ENCODE measurements at places on chromosomes 1 and 21.

GRCh38 chr1:20660847-20661206, 342 bp downstream of the DDOST start:
- DNase-seq, result no peak

GRCh38 chr1:61135291-61135690, 52.9 kb downstream of the NFIA start:
- no peak for DNase-seq

- DNase-seq, result no peak
Measured at GRCh38 chr1:57019236-57019839, 53.5 kb upstream of the C8B start.

DNA sequence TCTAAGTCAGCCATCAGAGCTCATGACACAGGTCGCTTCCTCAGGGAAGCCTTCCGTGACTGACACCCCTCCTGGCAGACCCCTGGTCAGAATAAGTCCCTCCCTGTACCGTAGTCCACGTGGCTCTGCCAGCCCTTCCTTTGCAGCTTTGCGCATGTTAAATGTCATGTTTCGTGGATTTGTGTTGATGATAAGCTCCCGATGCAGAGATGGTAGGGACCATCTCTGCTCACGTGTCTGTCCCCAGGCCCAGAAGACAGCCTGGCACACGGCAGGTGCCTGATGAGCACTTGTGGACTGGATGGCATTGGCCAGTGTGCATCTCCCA, 75.9 kb downstream of the DHRS3 start:
- no peak for DNase-seq

DNA sequence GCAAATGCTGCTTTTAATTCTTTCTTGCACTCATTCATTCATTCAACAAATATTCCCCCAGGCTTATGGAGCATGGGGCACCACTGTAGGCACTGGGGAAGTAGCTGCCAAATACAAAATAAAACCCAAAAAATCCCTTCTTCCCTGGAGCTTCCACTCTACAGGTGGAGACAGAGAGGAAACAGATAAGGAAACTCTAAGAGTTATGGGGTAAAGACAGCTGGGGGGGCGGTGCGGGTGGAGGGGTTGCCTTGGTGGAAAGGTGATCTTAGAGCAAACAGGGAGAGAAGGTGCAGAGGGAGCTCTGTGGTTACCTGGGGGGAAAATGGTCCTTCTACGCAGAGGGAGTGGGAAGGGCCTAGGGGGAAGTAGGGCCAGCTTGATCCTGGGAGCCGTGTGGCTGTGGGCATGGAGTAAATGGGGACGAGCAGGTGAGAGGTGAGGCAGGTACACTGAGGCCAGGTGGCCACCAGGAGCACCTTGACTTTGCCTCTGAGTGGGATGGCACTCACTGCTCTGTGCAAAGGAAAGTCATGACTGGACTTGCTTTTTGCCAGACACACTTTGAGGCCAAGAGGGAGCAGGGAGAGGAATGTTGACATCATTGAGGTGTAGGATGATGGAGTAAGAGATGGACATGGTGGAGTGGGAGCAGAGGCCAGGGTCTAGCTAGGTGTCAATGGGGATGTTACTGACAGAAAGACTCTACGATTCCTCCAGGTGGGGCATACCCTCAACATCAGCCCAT, 152.0 kb downstream of the ETS2 start:
- no peak for DNase-seq

GRCh38 chr1:13730291-13730690, 30.3 kb downstream of the PRDM2 start:
- no peak for DNase-seq

DNA sequence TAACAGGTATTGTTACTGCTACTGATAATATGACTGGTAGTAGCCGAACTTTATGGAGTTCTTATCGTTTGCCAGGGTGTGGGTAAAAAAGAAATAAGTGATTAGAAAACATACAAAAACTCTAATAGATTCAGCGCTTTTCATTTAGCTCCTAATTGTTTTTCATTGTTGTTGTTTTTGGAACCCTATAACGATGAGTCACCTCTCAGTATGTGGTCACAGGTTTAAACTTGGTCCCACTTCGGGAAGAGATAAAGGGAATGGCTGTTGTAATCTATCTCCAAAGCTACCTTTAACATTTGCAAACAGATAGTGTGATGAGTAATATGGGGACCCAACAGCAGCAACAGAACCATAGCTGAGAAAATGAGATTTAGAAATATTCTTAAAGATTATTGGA, 62.7 kb upstream of the BCL10 start:
- no peak for DNase-seq

- no peak for DNase-seq
Measured at GRCh38 chr21:29367335-29367734, 68.6 kb downstream of the BACH1 start.

DNA sequence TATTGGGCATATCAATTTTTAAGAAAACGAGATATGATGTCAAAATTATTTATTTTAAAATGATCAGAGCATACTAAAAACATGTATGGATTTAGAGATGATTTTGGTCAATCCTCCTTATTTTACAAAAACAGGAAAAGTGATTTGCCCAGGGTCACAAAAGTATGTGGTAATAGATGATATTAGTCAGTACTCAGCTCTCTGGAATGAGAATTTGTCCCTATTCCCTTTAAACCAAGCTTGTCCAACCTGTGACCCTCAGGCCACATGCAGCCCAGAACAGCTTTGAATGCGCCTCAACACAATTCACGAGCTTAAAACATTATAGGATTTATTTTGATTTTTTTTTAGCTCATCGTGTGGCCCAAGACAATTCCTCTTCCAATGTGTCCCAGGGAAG, 104.7 kb downstream of the AKT3 start:
- no peak for DNase-seq

GRCh38 chr1:2906620-2907019, 105.1 kb upstream of the TTC34 start:
- no peak for DNase-seq

DNA sequence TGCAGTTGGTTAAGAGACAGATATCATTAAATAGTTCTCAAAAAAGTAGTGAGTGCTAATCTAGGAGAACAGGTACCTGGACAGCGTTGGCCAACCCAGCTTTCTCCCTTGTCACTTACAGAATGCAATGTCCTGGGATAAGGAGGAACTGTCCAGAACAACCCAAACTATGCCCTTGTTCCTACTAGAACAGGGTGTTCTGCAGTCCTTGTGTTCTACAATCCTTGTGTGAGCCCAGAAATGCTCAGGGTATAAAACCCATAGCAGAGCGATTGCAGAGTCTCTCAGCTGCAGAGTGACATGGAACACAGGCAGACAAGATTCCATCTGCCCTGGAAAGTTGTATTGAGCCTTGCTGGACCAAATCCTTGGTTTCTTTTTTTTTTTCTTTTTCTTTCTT, 83.5 kb upstream of the VANGL1 start:
- no peak for DNase-seq

DNA sequence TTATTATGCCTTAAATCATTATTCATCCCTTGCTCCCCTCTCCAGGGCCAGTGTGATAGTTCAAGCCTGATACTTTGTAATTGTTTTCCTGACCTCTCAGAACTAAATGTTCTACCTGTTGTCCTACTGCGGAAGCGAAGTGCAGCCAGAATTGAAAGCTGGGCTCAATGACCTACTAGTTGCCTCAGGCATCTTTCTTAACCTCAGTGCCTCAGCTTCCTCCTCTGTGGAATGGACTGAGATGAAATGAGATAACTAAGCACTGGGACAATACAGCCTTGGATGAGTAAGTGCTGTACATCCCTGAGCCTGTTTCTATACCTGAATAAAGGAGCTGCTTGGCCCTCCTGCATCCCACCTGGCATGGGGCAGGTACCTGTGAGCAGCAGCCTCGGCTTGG, 26.4 kb downstream of the COL16A1 start:
- DNase-seq, result no peak

GRCh38 chr1:192639607-192640368, 3.8 kb downstream of the RGS13 start:
- DNase-seq, result no peak

DNA sequence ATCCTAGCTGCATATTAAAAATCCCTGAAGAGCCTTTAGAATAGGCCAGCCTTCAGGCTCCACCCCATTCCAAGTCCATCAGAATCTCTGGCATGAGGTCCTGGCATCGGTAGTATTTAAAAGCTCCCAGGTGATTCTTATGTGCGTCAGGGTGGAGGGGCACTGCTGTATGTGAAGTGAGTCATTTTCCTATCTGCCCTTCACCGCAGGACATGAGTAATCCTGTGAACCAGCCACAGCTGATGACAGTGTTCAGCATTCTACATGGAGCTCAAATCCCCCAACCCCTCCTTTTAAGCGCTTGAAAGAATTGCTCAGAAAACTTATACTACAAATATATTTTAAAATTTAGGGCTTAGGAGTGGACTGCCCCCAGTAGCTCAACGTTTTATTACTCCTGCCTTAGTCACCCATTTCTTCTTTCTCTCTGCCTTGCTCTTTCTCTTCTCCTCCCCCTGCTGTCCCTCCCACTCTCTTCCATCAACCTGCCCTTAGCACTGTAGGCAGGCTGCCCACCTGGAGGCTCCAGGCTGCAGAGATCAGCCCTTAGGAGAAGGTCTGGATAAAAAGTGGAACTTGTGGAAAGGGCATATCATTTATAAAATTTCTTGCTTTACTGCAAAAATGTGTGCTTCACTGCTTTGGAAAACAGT, 73.8 kb upstream of the ZNF281 start:
- peak; percentile 9 for DNase-seq

DNA sequence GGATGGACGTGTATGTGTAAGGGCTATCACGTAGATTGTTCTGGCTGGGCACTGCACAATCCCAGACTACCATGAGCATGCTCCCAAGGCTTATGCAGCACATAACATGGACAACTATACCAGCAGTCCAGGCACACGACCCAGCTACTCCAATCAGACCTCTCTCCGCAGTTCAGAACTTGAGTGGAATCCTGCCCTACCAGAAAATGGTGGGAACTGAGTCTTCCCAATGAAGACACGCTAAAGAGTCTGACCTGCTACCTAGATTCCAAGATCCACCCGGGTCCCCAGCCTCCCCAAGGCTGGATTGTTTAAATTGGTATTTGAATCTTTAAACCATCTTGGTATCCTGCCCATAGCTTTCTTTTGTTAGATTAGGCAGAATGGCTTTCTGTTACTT, 251.3 kb upstream of the KAZN start:
- no peak for DNase-seq

- DNase-seq, result no peak
Measured at GRCh38 chr21:31991356-31992331, 118.8 kb downstream of the HUNK start.

- no peak for DNase-seq
Measured at GRCh38 chr1:225825078-225825477, 15.2 kb downstream of the EPHX1 start.

GRCh38 chr1:81430955-81431623, 369.6 kb upstream of the ADGRL2 start:
- no peak for DNase-seq

DNA sequence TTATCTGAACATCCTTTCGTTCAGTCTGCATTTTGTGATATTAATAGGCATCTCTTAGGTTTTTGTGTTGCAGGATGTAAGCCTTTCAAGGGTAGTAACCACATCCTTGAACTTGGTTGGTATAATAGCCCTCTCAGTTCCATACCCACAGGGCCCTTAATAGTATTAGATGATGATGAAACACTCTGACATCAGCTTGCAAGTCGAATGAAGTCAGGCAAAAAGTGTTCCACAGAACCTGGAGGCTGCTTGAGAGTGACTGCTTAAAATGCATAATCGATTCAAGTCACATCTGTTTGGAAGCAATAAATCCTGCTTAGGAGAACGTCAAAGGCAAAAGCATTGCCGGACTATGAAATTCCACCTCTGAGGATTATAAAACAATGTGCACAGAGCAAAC, 415.6 kb upstream of the KAZN start:
- no peak for DNase-seq

- no peak for DNase-seq
Measured at GRCh38 chr1:186194107-186194756, 180.8 kb downstream of the TPR start.

GRCh38 chr1:44327679-44328491, 27.2 kb downstream of the ERI3 start:
- no peak for DNase-seq

GRCh38 chr21:38753557-38753971, 52.2 kb upstream of the ETS2 start:
- no peak for DNase-seq

- no peak for DNase-seq
Measured at GRCh38 chr1:29858646-29859045, 622.3 kb downstream of the PTPRU start.

DNA sequence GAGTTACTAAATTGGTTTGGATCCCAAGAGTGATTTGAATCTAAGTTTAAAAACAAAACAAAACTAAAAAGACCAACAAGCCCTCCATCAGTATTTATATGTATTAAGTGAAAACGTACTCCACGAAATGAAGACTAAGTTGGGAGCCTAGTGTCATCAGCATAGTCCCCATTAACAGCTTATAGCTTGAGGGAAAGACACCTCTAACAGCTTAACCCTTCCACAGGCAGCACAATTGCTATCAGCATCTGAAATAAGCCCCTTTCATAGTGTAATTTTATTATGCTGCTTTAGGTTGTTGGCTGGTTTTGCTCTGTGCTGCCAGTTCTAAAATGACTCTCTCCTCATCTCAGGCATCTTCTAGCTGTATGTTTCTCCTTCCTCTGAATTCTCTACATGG, 25.8 kb upstream of the ST6GALNAC5 start:
- no peak for DNase-seq

- no peak for DNase-seq
Measured at GRCh38 chr1:15843826-15844572, 3.5 kb upstream of the SPEN start.

DNA sequence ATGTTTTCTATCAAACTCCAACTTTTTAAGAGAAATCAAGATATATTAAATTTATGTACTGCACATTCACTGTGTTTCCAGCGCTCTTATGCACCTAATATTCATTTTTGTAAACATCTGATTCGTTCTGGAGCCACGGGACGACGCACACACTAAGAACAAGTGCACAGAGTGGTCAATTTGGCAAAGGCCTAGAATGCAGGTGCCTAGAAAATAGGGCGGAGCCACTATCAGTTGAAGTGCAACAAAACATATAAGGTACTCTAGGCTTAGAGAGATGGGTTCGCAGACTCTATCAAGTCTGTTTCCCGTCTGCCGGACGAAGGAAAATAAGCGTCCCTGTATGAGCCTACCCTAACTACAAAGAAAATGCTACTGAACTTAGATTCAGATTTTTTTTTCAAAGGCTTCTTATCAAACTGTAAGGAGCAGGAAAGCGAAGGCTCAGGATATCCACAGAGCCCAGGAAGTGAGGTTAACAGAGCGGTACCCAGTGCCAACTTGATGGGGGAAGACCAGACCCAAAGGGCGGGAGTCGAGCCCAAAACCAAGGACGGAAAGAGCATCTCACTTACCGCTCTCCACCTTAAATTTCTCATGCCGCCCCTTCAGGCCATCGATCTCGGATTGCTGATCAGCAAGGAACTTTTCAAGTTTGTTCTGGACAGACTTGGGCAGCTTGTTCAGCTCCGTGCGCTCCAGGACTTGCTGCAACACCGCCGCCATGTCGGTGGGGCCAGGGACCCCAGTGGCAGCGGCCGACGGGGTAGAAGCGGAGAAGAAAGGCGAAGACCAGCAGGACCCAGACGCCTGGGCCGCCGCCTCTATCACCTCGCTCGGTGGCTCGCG, 526 bp downstream of the TPR start:
- no peak for DNase-seq

DNA sequence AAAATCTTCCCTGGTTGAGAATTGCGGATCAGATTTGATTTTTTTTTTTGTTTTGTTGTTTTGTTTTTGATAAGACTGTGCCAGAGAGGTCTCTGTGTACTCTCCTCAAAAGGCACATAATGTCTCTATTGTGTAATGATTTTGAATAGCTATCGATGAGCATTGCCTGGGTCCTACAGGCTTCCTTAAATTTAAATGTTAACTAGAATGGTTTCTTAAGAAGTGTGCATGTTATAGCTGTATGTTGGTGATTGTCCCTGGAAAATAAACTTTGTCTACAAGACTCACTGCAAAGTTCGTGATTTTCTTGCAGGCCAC, 121.2 kb downstream of the ITSN1 start:
- no peak for DNase-seq

Data from T follicular helper cell (primary cell).